ENCODE measurements at places on chromosomes 4 and X.

GRCh38 chrX:40871385-40872082 lies 136.2 kb upstream of the MED14 start:
- DNase-seq: no peak

DNA sequence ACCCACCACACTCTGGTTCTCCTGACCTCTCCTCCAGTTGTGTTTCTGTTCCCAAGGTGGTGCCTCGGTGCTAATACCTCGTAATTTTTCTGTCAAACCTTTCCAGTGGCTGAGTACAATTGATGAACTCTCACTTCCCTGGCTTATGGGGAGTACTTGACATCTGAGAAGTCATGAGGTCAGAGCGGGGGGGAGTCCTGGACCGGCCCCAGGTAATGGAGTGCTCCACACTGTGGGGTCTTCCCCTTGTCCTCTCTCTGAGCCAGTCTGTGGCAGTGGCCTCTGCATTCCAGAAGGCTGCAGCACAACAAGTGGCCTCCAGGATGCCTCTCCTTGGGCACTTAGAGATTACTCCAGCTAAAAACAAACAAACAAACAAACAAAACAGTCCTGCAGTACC lies 122.5 kb upstream of the TRIM2 start:
- DNase-seq: no peak

GRCh38 chr4:15935504-15936402 lies 2.8 kb downstream of the FGFBP1 start:
- DNase-seq: no peak

DNA sequence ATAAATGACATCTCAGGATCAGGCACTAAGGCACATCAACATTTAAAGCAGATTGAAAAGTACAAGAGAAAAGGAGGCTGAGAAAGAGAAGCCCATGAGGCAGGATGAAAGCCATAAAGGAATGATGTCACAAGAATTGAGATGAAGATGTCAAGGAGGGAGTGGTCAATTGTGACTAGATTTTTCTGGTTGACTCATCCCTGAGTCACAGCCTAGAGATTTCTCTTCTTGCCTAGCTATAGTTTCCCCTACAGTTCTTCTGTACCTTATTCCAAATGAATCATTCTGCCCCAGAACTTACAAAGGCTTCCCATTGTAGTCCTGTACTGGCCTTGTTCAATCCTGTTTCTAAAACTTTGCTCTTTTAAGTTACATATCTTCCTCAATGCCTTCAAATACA lies 3.4 kb upstream of the USP53 start:
- peak; percentile 35 for DNase-seq

GRCh38 chr4:108149588-108150380 lies 18.9 kb downstream of the LEF1 start:
- DNase-seq: no peak

GRCh38 chr4:86500527-86500926 lies 93.6 kb upstream of the PTPN13 start:
- DNase-seq: no peak

DNA sequence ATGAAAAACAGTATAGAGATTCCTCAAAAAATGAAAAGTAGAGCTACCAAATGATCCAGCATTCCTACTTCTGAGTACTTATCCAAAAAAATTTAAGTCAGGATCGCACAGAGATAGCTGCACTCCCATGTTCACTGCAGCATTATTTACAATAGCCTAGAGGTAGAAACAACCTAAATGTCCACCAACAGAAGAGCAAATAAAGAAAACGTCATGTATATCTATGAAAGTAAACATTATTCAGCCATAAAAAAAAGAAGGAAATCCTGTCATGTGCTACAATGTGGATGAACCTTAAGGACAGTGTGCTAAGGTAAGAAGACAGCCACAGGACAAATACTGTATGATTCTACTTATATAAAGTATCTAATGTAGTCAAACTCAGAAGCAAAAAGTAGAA lies 12.4 kb downstream of the THOC2 start:
- DNase-seq: no peak

GRCh38 chrX:10171249-10171648 lies 14.5 kb downstream of the CLCN4 start:
- no peak for DNase-seq

DNA sequence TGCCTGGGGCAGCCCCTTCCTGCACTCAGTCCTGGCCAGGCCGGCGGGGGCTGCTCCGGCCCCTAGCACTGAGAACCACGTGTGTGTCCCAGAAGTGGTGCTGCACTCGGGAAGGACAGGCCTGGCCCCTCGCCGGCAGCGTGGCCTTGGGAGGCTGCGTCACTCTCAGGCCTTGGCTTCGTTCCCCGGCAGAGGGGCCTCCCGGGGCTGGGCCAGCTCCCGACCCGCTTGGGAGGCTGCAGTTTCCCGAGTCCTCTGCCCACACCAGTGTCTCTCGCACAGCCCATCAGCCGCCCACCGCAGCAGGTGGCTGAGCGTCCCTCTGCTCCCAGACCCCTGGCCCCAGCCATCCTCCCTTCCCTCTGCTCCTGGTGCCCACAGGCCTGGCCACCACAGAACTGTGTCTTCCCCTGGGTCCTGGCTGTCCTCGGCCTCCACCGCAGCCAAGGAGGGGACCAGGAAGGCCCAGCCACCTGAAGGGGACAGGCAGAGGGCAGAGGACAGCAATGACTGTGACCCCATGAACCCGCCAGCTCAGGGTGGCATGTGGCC lies 10.9 kb upstream of the CPLX1 start:
- DNase-seq: no peak

GRCh38 chrX:153392642-153393321 lies 8.4 kb downstream of the PNMA6E start:
- no peak for DNase-seq

- no peak for DNase-seq
These were observed 5.7 kb downstream of the MXD4 start for GRCh38 chr4:2256156-2256731.

DNA sequence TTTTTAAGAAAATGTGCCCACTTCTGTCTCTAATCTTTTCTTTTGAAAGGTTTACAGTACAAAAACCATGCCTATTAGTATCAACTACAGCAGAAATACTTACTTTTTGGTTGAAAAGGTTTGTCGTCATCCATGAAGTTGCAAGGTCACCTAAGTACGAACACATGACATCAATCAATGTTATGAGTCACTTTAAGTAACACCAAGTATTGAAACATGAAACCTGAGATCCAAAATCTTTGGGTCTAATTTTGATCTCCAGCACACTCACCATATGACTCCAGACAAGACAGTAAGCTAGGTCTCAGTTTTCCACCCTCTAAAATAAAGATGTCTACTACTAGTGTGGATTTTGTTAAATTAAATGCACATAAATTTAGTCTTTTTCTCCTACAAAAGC lies 8.4 kb downstream of the ZNF280C start:
- DNase-seq: no peak

DNA sequence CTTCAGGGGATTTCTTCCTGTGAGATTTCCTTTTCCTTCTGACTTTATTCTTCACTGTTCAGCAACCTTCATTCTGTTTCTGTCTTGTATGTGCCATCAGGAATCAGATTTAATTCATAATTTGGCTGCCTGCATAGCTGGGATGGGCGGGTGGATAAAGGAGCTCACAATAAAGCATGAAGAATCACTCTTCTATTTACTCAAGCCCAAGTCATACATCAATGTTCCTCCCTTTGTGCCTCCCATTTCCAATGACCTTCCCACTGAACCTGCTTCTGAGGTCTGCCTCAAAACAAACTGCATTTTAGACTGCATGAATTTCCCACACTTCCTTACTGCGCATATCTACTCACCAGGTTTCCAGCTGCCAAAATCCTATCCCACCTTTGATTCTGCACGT lies 14.0 kb downstream of the PDGFC start:
- DNase-seq: no peak

DNA sequence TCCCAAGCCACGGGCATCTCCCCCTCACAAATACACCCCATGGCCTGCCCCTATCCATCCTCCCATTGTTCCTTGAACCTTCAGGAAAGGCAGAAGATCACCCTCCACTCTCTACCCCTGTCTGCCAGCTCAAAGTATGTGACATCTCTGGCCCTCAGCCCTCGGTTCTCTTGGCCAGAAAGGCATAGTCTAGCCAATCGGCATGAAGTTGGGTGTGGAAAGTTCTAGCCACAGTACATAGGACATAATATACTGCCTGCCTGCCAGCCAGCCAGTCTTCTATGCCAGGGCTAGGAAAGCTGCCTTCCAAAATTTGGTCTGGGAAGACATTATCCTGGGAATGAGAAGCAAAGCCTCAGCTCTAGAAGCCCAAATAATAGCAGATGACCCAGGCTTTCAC lies 3.2 kb upstream of the PLP1 start:
- DNase-seq: no peak

GRCh38 chr4:172410363-172410762 lies 597.2 kb downstream of the GALNTL6 start:
- DNase-seq: no peak

- no peak for DNase-seq
These were observed 11.6 kb downstream of the UNC5C start for GRCh38 chr4:95537191-95537590.

GRCh38 chrX:85994228-85994627 lies 53.1 kb downstream of the CHM start:
- no peak for DNase-seq

GRCh38 chr4:159105761-159106243 lies 2.9 kb downstream of the RAPGEF2 start:
- DNase-seq: no peak

DNA sequence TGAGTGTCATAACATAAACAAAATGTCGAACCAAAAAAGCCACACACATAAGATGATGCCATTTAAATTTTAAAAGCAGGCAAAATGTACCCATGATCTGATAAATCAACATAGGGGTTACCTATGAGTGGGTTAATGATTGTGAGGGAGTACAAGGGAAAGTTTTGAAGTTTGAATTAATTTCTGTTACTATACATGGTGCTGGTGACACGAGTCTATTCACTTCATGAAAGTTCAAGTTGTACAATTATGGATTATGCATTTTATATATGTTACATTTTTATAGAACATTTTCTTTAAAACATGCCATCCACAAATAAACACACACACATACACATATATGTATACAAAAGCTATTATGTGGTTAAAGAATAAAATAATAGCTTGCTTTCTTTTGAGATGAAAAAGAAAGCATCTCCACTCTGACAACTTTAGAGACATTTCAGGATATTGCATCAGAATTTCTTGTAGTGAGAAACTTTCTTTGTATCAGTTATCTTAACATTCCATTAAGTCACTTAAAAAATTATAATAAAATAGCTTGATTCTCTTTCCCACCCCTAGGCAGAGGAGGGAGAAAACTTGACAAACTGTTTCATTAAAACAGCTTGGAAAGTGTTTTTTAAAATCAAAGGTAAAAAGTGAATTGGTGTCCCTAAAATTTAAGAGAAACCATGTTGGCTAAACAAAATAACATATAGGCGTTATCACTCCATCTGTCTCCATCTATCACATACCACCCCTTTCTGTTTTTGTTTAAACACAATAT lies 891.8 kb upstream of the NDST4 start:
- DNase-seq: no peak

- no peak for DNase-seq
These were observed 10.5 kb upstream of the DHX15 start for GRCh38 chr4:24594887-24595286.

DNA sequence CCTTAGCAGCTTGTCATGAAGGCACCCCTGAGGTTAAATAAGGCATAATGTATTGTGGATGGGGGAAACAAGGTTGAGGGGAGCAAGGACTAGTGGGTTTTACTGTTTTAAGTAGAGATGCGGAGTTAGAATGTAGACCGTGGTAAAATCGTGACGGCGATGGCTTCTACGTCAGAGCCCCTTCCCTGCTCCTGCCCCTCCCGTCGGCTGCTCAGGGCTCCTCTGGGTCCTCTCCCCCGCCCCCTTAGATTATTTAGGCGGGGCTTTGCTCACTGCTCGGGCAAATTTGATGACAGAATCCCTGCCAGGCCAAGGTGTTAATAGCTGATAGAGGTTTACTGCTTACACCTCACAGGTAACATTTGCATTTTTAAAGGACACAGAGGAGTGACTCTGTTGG lies 2.3 kb downstream of the FRMPD3 start:
- no peak for DNase-seq

- no peak for DNase-seq
These were observed 30.0 kb downstream of the BBS12 start for GRCh38 chr4:122762520-122762919.

- no peak for DNase-seq
These were observed 278 bp downstream of the CLOCK start for GRCh38 chr4:55546506-55546755.

DNA sequence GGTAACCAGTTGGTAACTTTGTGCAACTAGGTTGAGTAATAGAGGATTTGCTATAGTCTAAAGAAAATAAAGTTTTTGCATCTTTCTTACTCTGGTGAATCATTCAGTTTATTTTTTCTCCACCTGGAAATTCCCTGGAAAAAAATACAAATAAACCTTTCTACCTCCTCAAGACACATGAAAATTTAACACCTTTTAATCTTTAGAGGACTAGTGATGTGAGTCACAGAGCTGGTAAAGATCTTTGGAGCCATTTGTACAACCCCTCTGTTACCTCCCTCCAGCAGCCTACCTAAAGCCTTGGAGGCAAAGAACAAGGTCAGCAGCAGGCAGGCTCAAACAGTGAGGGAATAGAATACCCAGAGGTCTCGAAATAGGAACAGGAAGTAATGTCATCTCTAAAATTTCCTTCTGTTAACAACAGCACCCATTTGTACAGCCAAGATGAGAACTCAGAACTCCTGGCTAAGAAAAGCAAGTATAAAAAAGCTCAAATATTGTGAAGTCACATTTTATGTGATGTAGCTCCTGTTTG lies 10.2 kb upstream of the MAOB start:
- no peak for DNase-seq

- no peak for DNase-seq
These were observed 67.8 kb downstream of the FAM133A start for GRCh38 chrX:93741811-93742210.

- no peak for DNase-seq
These were observed 56.9 kb upstream of the SLC39A8 start for GRCh38 chr4:102402223-102402622.

DNA sequence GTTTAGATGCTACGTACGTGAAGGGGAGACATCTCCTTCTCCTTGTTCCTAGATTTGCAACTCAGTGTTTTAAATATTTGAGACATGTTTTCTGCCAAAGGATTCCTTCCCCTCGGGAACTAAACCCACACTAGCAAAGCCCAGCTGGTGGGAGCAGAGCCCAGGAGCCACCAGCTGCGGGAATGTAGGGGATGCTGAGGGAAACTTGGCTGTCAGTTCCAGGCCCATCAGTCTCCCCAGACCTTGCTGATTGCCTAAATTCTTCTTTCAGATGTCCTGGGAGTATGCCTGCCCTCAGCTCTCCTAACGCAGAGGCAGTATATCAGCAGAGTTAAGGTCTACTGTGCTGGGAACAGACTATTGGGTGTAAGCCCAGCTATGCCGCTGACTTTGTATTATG lies 630.0 kb upstream of the TENM3 start:
- DNase-seq: no peak

Data from activated CD4-positive, alpha-beta T cell treated with anti-CD3 and anti-CD28 coated beads for 4 hours (primary cell).